Pons (tissue), 1 donor: ENCODE measurements at places on chromosomes 13 and 19.

- DNase-seq, result no peak
Measured at GRCh38 chr19:6752256-6753177, 13.0 kb downstream of the TRIP10 start.

DNA sequence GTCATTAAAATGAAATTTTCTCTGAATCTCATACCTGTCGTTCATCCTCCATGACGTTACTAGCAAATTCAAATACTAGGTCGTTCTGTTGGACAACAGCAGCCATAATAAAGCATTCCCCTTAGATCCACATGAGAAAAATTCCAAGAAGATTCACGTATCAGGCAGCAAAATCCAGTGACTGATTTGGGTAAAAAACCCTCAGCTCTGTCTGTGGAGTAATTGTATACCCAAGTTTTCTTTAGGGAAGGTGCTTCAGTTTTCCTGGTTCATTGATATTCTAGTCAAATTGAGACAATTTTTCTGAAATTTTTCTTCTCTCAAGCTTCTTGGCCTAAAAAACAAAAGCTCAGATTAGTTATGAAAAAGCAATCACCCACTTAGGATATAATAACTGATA is 37.2 kb downstream of the ELF1 start:
- DNase-seq, result no peak

DNA sequence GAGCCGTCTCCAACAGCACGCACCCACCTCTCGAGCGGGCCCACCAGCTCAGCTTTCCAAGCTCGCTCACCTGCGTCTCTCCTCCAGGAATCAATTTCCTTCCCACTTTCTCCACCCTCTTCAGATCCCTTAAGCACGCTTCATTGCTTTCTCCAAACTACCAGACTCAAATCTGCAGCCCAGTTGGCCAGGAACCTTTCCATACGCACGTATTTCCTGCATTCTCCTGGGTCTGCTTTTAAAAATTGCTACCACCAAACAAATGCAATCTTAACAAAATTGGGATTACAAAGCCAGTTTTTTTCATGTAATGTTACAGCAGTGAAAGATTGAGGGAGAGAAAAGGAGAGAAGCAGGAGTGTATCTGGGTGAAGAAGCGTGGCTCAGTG is 1.5 kb downstream of the ENOX1 start:
- DNase-seq, result no peak

DNA sequence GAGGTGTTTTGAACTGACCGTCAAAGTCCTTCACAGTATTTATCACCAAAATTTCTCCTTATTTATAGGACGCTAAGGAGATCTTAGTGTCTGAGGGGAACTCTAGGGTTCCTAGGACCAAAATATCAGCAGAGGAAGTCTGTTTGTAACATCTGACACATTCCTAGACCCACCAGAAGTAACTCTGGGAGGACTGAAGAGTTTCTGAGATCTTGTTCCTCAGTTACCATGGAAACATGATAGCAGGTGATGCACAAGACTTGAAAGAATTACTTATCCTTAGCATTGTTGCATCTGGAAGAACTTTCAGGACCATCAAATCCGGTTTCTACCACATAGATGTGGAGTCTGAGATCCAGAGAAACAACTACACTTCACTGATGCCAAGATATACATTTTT is 164.6 kb downstream of the IER2 start:
- peak; percentile 48 for DNase-seq

GRCh38 chr19:29549105-29550070 is 23.6 kb downstream of the VSTM2B start:
- no peak for DNase-seq

DNA sequence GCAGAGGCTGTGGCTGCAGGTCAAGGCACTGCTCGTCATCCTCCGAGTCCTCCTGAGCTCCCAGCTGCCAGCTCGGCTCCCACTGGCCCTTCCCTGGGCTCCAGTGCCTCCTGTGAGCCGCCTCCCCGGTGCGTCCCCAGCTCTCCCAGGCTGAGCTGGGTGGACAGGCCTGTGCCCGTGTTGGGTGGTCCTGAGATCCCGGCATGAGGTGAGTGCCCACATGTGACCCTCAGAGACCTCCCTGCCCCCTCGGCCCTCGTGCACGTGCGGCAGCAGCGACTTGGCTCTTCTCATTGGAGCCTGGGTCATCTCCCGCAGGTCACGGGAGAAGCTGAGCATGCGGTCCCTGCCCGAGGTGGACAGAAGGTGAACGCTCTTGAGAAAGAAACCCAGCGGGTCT is 15.4 kb downstream of the ADAT3 start:
- DNase-seq, result no peak

DNA sequence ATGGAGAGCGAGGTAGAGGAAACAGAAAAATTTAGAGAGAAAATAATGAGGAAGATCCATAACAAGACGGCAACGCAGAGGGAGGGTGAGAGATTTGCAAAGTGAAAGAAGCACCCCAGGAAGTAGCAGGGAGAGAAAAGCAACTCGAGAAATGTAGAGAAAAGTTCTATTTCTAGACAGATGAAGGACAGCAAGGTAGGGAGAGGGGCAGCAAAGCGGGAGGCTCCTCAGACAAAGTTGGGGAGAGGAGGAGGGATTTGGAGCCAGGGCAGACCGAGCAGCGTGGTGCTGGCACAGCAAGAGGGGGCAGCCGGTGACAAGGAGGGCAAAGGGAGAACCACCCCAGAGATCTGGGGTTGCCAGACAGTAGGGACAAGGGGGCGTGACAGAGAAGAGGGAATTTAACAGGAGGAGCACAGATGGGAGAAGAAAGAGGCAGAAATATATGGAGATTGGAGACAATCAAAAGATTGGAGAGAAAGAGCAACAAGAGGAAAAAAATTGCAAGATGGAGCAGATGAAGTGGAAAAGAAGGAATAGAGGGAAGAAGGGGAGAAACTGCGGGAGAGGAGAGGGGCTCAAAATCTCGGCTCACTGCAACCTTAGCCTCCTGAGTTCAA is 989 bp downstream of the ZNF766 start:
- DNase-seq, result peak; percentile 4

- no peak for DNase-seq
Measured at GRCh38 chr13:36288794-36289391, 8.7 kb downstream of the CCDC169 start.

DNA sequence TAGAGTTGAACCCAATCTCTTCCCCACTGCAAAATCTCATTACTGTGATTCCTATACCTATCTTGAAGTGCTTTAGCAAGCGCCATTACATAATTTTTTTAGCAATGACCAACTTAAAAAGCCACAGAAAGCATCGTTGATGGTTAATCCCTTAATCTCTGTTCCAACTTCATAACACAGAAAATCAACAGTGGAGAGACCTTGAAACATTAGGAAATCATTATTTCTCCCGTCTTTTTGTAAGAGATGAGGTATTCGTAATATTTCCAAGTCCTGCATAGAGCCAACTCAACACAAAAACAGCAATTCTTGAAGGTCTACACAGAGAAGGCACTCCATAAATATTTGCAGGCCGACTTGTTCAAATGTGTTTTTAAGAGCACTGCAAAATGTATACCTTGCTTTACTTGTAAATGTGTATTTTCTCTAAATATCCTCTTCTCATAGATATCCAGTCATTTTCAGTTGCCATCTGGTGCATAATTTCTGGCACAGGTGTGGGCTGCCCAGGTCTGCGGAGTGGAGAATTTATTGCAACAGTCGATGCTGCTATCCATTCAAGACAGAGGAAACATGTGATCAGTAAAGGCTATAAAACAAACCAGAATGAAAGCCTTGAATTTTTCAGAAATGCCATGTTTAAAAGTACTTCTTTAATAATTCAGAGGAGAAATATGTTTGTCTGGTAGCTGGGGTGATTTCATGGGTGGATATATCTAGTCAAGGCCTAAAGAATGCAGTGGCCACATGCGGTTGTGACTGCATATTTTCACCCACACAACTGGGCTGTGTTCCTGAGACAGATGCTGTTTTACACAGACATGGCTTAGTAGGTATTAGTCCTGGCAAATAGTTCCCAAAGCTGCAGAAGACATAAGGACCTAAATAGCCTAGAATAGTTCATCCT is 234.3 kb upstream of the STARD13 start:
- no peak for DNase-seq

GRCh38 chr13:22077205-22077683 is 406.4 kb downstream of the FGF9 start:
- DNase-seq, result no peak

DNA sequence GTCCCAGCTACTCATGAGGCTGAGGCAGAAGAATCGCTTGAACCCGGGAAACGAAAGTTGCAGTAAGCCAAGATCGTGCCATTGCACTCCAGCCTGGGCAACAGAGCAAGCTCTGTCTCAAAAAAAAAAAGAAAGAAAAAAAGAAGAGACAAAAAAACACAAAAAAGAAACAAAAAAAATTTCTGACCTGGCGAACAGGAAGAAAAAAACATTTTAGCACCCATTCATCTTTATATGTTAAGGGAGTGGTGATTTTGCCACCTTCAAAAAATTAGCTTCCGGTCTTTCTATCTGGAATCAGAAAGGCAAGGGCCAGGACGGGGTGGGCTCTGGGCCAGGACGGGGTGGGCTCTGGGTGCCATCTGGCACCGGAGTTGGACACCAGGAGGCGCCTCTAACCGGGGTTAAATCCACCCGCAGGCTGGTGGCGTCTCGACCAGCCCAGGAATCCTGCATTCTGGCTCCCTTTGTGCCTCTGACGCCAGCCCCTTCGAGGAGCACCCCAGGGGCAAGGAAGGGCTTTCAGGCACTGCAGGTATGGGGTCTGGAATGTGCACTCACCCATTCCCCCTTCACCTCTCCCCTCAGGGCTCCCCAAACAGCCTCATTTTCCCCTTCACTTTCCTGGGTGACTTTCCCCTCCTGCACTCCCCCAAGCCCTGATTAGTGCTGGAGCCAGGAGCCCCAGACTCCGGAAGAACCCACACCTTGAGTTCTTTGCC is 10.4 kb upstream of the ZSWIM4 start:
- DNase-seq, result peak; percentile 42

DNA sequence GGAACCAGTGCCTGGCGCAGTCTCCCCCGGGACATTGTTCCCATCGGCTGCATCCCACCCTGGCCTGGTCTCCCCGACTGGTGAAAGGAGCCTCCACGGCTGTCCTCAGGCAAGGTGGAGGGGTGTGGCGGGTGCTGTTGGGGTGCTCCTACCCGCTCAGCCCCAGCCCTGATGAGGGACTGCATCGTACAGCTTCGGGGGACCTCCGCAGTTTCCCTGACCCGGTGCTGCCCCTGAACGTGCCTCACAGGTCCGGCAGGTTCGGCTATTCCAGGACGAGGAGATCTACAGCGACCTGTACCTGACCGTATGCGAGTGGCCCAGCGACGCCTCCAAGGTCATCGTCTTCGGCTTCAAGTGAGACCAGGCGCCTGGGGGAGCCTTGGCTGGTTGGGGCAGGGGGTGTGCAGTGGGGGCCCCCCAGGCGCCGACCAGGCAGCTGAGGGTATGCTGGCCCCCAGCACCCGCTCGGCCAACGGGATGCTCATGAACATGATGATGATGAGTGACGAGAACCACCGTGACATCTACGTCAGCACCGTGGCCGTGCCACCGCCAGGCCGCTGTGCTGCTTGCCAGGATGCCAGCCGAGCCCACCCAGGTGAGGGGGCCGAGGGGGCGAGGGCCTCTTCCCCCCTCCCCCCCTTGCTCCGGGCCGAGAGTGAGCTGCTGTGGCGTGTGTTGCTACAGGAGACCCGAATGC is 3.5 kb downstream of the DCAF15 start:
- no peak for DNase-seq

DNA sequence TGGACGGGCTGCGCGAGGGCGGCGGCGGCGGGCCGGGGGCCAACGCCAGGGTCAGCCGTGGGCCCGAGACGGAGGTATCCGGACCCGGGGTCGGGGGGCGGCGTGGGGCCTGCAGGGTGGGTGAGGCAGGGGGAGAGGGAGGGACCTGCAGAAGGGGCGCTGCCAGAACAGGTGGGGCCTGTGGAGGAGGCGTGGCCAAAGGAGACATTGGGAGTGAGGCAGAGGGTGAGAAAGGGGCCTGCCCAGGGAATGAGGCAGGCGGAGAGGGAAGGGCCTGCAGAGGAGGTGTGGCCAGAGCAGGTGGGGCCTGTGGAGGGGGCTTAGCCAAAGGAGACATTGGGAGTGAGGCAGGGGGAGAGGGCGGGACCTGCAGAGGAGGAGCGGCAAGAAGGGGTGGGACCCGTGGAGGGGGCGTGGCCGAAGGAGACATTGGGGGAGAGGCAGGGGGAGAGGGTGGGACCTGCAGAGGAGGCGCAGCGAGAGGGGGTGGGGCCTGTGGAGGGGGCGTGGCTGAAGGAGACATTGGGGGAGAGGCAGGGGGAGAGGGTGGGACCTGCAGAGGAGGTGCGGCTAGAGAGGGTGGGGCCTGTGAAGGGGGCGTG is 4.2 kb downstream of the PRR36 start:
- DNase-seq, result no peak

DNA sequence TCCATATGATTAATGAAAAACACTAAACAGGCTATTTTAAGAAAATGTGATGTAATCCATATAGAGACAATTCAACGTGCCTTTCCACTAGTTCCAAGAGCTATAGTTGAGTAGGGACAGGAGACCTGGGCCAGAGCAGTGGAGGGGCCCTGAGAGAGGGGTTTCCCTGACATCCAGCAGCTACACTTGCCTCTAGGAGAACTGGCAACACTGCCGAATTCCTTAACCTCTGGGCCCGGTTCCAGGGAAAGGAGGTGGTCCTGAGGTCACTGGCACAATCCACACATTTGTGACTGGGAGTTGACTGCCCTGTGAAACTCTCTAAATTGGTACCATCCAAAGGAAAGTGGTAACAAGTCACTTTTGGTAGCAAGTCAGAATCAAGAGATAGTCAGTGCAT is 264.4 kb downstream of the DCLK1 start:
- no peak for DNase-seq

DNA sequence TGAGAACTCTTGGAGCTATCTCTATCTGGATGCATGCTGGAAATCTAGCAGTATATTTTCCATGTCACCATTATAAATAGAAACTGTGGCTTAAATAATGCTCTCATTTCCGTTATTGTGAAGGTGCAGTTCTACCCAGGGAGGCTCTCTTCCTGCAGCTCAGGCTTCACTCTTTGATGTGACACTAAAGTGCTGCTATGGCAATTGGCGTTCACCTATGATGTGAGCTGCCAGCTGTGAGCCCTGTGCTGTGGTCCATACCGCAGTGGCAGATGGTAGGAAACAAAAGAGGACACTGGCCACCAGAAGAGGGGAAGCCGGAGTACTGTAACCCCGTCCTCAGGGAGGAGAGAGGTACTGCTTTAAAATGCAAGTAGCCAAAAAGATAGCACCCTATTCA is 40.6 kb upstream of the ZNF681 start:
- no peak for DNase-seq

- DNase-seq, result no peak
Measured at GRCh38 chr13:93249364-93250306, 23.0 kb downstream of the GPC6 start.

GRCh38 chr19:13503570-13504235 is 2.6 kb downstream of the CACNA1A start:
- no peak for DNase-seq

DNA sequence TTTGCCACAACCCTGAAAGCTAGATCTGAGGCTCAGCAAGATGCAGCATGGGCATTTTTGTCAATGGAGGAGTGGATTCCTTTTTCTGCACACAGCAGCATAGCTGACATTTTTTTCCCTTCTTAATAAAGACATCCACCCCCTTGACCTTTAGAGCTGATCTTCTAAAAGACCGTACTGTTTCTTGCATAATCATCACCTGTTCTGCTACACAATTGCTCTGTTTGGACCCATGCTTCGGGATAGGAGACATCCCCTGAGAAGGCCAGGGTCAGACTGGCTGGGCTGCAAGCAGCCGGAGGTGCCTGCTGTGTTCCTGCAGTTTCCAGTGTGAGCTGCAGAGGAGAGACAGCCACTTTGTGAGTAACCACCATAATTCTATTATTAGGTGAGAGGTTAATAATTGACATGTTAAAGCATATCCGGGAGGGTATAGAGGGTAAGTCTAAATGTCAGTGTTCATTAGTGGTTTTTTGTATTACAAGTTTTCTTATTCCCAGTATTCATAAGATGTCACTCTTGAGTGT is 108.5 kb upstream of the C1QTNF9B start:
- DNase-seq, result no peak

GRCh38 chr19:14091081-14091812 is 696 bp upstream of the SAMD1 start:
- DNase-seq, result no peak
